ENCODE measurements at places on chromosomes 13 and 19.

- DNase-seq = no peak
These were observed 120.1 kb upstream of the GPR12 start for GRCh38 chr13:26880735-26881134.

GRCh38 chr13:41971848-41972247 is 10.9 kb upstream of the VWA8 start:
- no peak for DNase-seq

DNA sequence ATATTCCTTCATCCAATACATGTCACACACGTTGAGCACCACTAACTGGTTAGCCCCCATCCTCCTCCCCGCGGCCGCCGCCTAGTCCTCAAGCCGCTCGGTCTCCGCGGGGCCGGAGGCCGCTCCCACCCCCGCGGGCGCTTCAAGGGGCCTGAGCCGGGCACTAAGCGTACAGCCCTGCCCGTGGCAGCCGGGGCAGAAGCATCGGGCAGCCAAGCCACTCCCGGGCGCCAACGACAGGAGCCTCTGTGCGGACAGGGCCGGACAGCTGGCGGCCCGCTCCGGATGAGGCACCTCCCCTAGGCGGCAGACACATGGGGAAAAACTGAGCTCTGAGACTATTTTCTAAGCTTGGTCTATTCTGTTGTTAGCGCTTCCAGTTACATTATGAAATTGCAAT is 2.8 kb upstream of the ZNF543 start:
- DNase-seq = no peak

GRCh38 chr13:32783067-32783466 is 196.8 kb downstream of the PDS5B start:
- DNase-seq = no peak

DNA sequence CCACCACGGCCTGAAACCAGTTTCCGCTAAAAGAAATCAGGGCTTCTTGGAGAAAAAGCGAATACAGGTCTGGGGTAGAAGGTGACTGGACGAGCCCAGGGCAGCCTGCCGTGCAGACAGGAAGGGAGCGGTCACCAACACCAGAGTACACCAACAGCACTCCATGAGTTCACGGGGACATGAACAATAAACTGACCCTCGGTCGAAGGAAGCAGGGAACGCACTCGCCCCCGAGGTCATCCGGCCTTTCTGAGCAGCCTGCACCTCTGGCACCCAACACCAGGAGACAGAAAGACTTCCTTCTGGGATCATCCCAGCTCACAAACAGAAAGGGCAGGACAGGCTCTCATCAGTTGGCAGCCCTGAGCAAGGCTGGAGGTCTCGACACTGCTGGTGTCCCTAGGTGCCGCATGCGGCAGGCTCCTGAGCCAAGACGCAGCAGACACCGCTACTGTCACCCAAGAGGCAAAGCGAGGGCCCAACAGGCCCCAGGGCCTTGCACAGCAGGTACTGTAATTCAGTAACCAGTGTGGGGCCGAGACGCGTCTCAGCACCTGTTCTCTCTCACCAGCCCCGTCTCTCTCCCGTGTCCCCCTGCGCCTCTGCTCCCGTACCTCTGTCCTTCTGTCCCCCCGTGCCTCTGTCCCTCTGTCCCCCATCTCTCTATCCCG is 18.0 kb downstream of the DCUN1D2 start:
- no peak for DNase-seq

DNA sequence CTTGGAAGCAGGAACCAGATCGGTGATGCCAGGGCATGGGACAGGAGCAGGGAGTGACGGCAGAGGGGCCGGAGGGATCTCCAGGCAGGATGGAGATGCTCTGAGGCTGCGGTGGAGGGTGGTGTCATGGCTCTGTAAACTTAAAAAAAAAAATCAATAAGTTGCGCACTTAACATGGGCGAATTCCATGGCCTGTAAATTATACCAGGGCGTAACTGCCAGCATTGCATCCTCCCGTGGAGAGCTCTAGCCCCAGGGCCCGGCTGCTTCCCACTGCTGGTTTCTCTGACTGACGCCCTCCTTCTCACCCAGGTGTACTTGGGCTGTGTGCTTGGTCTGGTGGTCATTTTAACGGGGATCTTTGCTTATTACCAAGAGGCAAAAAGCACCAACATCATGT is 8.7 kb downstream of the ATP12A start:
- no peak for DNase-seq

DNA sequence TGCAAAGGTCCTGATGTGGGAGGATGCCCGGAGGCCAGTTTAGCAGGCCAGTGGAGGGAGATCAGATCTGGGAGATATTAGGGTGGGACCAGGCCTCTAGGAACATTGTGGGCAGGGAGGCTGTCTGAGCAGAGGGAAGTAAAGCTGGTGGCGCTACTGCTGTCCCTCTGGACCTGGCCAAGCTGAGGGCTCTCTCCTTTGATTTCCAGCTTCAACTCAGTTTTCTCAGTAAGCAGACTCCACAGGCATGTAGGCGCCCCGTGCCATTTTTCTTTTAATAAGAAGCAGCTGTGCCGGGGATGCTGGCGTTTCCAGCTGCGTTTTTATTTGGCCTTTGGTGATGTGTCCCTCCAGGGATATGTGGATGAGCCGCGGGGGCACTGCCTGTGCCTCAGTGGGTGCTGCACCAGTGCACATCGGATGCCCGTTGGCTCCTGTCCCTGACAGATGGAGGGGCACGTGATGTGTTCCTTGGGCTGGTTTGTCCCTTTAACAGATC is 6.7 kb downstream of the DNM2 start:
- DNase-seq = peak; percentile 26

DNA sequence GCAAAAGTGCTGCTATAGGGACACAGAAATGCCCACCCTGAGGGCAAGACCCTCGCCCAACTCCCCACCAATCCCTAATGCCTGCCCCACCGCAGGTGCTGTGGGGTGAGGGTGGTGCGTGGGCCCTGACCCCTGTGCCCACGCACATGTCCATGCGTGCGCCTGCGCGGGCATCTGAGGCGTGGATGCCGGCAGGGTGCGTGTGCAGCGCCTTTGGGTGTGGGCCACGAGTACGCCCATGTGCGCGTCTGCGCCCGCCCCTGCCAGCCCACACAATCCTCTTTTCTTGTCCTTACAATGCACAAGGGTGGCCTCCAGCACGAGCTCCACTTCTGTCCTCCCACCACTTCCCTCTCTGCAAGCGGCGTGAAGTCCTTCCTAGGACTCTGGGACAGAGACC is 14.3 kb downstream of the FUT6 start:
- no peak for DNase-seq

DNA sequence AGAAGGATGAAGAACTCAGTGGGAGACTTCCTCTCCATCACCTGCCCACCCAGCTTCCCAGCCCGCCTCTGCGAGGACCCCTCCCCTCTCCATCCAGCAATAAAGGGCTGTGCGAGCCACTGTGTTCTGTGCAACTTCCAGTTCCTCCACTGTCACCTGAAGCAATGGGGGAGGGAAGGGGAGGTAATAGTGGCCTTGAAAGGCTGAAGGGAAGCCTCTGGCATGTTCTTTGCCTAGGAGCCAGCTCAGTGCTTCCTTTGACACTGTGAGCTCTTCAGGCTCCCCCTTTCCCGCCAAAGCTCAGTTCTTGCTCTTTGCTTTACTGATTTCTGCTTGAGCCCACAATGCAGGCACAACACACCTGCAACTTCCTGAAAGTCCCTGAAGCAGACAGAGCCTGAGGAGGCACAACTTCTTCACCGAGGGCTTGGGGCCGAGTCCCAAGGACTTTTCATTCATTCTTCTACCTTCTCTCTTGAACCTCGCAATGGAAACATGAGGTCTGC is 73.2 kb upstream of the DOCK9 start:
- no peak for DNase-seq

DNA sequence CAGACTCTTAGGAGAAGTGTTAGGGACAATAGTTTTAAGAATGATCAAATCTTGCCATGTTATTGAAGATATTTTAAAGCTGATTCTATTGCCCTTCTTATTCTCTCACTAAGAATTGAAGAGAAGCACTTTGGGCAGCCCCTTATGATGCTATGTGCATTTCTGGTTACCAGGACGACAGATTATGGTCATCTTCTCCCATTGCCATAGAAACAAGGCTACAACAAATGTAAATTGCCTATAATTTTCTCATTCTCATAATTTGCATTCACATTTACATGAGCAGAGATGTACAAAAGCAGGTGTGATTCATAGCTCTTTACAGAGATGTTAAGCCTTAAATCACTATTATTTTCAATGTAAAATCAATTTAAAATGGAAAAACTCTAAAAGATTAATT is 137.3 kb upstream of the PCDH9 start:
- no peak for DNase-seq

GRCh38 chr13:41132512-41133152 is at the start of gene KBTBD6:
Gene KBTBD6, minus strand, starts transcription at chr13:41132802. Its CDS starts 291 bp downstream, at chr13:41132511.
- peak; percentile 96 for DNase-seq

DNA sequence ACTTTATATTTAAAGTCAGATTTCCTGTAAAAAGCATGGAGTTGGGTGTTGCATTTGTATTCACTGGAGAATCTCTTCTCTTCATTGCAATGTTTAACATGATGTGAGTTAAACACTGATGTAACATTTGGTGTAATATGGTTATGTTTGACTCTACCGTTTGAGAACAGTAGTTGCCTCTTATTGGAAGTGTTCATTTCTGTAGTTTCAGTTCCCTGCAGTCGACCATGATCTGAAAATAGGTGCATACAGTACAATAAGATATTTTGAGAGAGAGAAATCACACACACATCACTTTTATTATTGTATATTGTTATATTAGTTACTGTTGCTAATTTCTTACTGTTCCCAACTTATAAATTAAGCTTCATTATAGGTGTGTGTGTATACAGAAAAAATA is 105.2 kb upstream of the SPACA7 start:
- DNase-seq = no peak

DNA sequence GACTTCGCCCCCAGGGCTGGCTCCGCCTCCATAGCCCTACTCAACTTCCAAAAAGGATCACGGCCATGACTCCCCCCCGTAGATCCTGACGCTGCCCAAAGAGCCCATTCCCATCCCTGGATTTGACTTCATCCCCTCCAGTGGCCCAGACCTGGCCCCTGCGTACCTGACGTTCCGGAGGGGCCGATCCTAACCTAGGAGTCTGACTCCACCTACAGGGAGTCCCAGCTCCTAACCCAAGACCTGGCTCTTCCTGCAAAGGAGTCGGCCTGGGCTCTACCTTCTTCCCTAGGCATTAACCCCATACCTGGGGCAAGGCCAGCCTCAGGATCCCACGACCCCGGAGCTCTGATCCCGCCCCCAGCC is 10.8 kb downstream of the STAP2 start:
- no peak for DNase-seq

DNA sequence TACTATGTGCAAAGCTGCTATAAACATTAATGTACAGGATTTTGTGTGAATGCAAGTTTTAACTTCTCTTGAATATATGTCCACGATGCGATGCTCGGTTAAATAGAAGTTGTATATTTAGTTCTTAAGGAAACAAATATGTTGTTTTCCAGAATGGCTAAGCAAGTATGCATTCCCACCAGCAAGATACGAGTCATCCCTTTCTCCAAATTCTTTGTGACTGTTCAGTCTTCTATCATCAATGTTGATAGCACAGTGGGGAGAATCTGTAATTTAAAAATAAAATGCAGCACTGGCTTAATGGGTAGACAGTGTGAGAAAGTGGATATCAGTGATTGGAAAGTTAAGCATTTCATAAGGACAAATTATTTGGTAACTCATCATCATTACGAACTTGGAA is 1340.8 kb downstream of the PCDH9 start:
- no peak for DNase-seq

DNA sequence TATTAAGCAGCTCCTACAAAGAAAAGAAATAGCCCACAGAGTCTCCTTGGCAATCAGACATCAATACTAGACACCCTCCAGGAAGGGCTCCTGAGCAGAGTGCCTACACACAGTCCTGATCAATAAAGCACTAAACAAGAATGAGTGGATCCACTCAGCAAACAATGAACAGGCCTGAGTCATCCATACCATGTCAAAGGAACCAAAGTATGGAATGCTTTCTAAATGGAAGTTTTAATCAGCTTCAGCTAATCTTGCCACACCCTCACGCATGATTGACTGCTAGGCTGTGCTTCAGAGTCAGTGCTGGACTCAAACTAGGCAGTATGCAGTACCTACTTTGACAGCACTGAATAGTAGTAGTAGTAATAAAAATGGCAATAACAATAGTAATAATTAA is 392.7 kb upstream of the HTR2A start:
- DNase-seq = no peak

GRCh38 chr19:45424191-45425058 is 708 bp upstream of the ERCC1 start:
- peak; percentile 76 for DNase-seq

- DNase-seq = no peak
These were observed 137.5 kb downstream of the CRYL1 start for GRCh38 chr13:20388184-20388583.

DNA sequence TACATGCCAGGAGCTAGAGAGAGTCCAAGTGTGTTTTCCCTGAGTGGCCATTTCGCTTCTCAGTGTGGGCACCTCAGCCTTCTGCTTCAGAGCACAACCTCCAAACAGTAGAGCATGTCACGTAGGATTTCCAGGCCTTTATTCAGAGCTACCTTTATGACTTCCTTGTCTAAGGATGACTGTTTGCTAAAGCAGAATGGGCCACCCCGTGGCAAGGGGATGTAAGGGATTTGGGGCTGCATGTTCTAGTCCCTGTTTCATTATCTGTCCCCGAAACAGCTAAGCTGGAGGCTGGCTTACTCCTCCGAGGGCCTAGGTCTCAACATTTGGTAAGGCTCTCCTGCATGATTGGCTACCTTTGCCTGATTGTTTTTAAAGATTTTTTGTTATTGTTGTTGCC is 6.0 kb downstream of the RNASEH2B start:
- no peak for DNase-seq

GRCh38 chr13:98171900-98172589 is 5.0 kb downstream of the RNF113B start:
- no peak for DNase-seq

- DNase-seq = no peak
These were observed 146.9 kb downstream of the DCLK1 start for GRCh38 chr13:35984287-35984686.

DNA sequence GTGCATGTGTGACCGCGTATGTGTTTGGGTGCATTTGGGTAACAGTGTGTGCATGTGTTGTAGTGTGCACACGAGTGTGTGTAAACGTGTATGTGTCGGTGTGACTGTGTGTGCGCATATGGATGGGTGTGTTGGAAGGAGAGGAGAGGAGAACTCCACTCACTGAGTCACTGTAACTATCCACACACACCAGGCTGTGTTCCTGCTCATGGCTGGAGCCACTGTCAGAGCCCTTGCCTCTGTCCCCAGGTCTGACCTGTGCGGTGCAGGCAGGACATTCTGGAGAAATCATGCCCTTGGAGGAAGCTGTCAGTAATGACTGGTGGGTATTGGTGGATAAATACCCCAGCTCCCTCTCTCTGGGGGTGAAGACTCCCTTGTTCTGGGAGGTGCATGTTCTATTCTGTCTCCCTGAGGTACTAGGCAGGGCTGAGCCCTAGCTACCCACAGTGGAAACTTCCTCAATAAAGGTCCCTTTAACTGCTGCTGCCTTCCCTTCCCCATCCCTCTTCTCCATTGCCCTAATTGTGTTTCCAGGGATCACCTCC is 48.4 kb downstream of the CYP4F22 start:
- no peak for DNase-seq

GRCh38 chr13:49838989-49839388 is 46.5 kb upstream of the KPNA3 start:
- no peak for DNase-seq

Measured in mucosa of descending colon (tissue), 3 donors.